ENCODE measurements at places on chromosomes 6 and 20.

DNA sequence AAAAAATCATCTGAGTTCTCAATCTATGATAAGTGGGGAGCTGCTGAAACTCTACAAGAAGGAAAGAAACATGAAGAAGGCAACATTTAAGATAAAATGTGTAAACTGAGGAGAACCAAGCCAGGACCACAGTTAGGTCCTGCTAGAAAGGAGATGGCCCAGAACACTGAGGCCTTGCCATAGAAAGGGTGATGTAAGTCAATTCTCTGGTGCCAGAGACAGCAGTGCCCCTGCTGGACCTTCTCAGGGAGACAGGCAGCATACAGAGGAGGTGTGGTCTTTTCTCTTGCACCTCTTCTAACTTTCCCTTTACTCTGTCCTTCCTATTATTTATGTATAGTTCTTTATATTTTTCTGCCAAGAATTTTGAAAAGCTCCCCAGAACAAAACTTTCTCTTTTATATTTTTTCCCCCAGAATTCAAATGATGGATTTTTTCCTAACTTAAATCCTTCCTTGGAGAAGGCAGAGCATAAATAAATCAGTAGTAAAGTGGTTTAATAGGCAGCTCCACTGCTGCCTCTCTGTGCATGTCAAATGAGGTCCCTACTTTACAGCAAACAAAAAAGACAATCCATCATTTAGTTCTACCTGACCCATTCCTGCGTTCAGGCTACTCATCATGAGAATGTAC is 9.0 kb downstream of the UQCC2 start:
- no peak for DNase-seq

DNA sequence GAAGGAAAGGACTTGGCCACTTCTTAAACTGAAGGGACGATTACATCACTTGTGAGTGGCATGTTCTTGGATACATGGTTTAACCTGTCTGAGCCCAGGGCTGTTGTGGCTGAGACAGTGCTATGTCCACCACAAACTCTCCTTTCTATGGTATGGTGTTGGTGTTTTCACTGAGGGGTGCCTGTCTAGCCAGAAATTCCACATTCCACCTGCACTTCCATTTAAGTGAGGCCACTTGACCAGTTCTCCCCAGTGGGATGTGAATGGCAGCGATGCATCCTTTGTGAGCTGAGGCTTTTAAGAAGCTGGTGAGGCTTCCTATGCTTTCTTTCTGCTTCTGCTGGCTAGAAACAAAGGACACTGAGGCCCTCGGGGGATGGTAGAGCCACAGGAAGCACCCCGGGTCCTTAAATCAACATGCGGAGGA is 151.4 kb upstream of the CHD6 start:
- DNase-seq = no peak

DNA sequence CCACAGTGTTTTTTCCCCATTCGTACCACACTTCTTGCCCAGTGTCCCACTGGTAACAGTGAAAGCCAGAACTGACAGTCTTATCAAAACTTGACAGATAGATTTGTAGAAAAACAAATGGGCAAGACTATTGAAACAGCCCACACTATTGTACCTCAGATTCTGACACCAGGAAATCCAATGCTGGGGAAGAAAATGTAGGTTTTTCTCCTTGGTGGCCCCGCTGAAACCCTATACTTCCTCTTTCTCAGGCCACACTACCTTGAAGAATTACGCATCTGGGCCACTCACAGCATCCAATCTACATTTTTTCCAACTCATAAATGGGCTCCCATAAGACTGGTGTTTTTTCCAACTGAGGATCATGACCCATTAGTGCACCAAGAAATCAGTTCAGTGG is 90.9 kb upstream of the HDDC2 start:
- DNase-seq = no peak

DNA sequence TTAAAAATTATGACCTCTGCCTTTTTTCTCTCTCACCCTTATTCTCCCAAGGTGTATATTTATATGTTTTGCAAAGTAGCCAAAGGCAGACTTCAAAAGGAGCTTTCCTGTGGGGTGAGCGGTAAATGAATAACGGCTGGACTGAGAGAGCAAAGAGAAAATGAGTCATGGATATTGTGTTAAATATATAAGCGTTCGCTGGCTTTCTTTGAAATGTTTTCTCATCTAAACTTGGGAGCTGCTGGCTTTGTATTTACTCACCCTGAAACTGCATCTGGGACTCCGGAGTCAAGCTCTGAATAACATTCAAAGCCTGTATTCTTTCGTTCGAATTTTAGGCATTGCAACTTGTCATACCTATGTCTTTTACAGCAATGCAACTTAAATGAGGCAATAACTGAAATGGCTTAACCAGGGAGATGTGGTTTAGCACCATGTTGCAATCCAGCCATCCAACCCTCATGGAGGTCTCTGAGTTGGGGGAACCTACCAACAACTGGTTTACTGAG is 32.0 kb downstream of the ATXN1 start:
- DNase-seq = no peak

DNA sequence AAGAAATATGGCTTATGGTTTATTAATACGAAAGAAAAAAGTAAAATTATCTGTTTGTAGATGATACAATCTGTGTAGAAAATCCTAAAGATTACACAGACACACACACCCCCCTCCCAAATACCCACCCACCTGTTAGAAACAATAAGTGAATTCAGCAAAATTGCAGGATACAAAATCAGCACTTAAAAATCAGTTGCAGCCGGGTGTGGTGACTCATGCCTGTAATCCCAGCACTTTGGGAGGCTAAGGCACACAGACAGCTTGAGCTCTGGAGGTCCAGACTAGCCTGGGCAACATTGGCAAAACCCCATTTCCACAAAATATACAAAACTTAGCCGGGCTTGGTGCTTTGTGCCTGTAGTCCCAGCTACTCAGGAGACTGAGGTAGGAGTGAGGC is 42.3 kb downstream of the NINL start:
- no peak for DNase-seq

Measured in activated T-cell treated with anti-CD3 and anti-CD28 coated beads for 24 hours (primary cell).